ENCODE measurements at places on chromosomes 2 and 18.

DNA sequence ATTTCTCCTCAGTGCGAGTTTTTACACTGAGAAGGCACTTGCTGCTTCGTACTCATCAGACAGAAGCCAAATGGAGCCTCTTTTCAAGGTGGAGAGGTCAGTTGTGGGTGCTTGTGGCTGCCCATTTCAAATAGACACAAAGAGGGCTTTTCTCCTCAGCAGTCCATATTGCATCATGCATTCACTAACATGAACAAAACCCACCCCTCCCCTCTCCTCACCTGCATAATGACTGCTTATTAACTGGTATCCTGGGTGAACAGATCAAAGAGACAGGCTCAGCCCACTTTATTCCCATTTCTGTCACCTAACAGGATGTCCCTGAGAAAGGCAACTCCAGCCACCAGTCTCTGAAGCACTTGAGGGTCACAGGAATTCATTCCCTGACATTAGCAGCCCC is 28.9 kb downstream of the KLF7 start:
- DNase-seq: no peak

DNA sequence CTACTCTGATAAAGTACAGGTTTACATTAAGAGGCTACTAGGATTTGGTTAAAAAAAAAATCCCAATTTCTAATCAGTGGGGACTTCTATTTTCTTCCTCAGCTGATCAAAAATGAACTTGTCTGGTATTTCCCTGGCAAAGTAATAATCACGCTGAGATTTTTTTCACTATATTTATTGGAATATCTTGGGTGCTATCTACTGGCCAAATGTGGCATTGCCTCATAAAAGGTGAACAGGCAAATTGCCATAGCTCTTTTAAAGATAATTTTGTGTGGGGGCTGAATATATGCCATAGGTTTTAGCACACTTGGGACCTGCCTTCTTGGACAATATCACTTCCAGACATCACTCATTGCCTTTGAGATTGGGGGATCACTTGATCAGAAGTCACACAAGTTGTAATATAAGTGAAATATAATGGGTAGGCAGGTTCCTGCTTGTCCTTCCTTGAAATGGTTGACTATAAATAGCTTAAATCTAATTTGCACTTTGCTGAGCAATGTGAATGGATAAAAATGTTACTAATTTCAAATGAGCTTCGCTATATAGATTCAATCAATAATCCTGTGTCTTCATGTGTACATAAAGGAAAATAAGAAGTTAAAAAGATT is 7.0 kb upstream of the NXPH2 start:
- no peak for DNase-seq

DNA sequence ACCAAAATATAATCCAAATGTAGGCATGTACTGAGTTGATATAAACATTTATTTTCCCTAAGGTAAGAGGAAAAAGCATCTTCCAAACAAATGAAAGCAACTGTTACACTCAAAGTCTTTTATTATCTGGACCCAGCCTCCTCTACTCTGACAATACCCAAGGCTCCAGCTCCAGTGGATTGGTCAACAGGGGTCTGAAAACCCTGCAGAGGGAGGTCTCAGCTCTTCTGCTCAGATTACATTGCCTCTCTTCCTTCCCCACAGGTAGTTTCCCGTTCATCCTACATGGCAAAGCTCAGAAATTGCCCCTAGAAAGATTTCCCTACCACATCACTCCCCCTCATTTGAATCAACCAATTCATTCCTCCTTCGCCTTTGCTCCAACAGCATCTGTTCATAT is 457.0 kb downstream of the METTL4 start:
- no peak for DNase-seq

- DNase-seq: no peak
Observed at GRCh38 chr2:109371481-109372170, 242.1 kb downstream of the SEPTIN10 start.

DNA sequence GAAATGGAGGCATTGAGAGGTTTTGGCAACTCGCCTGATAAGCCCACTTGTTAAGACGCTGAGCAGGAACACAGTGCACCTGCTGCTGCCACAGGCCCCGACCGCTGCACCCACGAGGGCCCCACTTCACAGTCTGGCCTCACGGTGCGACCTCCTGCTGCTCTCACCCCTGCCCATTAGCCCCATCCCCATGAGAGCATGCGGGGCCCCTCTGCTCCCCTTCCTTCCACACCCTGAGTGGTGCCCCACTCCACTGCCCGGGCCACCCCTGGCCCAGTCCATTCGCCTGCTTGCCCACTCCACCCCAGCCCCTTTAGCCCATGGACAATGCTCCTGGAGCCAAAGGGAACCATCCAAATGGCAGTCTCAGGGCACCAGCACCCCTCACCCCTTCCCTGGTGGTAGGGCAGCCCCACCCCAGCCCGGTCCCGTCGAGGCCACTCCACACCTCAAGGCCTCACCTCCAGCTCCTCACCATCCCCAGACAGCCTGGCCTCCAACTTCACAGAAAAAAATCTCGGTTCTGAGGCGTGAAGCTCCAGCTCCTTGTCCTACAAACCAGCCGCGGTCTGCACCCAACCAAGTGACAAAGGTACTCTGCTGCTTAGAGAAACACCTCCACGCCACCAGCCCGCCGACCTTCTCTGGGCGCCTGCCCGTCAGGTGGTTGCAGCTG is 6.7 kb upstream of the GPR55 start:
- DNase-seq: no peak

- no peak for DNase-seq
Observed at GRCh38 chr2:128613351-128613750, 294.7 kb upstream of the HS6ST1 start.

GRCh38 chr2:218878926-218879761 is 1.5 kb upstream of the WNT10A start:
- no peak for DNase-seq

DNA sequence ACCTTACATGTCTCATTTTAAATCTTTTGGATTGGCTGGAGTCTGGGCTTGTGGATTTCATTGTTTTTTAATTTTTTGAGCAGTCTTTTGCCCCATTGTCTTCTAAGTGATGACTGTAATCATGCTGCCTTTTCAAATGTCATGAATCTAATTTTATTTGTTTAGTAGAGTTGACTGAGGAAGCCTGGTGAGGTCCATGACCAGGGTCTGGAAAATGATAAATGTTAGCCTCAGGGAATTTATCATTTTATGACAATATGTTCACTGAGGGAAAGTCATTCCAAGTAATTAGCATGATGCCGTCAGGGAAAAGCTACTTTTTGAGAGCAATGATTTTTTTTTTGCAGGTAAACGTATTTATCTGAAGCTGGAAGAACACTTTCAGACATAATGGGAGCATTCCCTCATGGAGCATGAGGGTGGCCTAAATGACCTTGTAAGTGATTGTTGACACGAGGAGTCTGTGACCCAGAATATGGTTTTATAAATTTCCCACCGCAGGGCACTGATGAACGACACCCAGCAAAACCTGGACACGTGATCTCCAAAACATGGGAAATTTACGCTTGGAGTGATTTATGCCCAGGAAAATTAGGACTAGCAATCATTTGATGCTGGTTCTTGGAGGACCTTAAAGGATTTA is 155.3 kb upstream of the NABP1 start:
- DNase-seq: no peak

- no peak for DNase-seq
Observed at GRCh38 chr2:179746981-179747380, 114.4 kb downstream of the ZNF385B start.

GRCh38 chr18:23519734-23520133 is 16.4 kb downstream of the RMC1 start:
- no peak for DNase-seq

- DNase-seq: no peak
Observed at GRCh38 chr2:11672407-11672806, 2.4 kb upstream of the NTSR2 start.

DNA sequence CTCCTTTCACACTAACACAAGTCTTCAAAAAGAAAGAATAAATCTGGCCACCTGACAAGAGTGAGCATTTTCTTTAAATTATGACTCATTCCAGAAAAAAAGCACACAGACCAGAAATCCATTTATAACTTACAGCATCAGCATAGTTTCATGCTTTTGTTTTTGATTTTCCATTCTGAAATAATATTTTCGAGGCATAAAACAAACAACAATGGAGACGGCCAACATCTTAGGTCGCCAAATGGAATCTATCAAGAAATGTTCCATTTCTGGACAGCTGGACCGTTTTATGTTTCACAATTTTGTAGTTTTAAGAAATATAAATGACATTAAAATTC is 165.4 kb upstream of the ZFP36L2 start:
- DNase-seq: no peak

GRCh38 chr2:11525762-11526161 is 8.1 kb upstream of the GREB1 start:
- DNase-seq: no peak

DNA sequence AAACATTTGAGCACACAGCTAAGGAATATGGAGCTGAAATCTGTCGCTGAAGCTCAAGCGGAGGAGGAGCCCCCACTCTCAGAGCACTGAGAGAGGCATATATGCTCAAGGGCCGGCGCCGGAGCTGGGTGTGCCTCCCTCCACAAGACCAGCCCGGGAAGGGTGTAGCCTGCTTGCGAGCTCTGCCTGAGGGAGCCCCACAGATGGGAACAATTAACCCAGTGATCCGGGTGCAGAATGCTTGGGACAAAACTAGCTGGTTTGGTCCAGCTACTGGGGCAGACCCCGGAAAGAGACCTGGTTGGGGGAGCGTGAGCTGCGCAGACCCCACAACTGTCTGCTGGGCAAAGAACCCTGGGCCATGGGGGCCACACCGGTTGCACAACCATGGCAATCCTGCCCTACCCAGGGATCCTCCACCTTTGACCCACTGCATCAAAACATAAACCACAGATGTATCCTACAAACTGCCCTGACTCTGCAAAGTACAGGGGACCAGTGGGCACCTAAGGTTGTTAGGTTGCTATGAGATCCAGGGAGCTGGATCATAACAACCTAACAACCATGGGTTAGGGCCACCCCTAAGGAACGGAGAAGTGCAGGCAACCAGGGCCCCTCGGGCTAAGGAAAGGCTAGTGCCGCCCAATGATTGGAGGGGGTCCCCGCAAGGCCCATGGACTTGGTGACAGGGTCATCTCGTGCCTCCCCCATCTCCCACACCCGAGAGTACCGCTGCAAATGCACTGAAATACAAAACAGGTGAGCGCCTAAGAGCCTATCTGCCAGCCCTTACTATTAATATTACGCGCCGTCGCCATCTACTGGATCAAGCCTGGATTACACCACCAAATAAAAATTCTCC is 53.4 kb upstream of the SCN1A start:
- DNase-seq: no peak

DNA sequence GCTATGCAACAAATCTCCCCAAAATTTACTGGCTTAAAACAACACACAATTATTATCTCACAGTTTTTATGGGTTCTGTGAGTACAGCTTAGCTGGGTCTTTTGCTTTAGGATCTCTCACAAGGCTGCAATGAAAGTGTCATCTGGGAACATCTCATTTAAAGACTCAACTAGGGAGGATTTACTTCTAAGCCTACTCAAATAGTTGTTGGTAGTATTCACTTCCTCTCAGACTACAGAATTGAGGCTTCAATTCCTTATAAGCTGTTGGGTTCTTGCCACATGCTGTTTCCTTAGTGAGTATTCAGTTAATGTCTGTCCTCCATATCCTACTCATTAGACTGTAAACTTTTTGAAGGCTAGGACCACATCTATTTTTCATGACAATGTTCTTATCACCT is 72.3 kb downstream of the MDH1 start:
- DNase-seq: no peak

Measured in central memory CD4-positive, alpha-beta T cell (primary cell).